Ascending aorta (tissue), 2 donors: ENCODE measurements at places on chromosomes 12 and 14.

DNA sequence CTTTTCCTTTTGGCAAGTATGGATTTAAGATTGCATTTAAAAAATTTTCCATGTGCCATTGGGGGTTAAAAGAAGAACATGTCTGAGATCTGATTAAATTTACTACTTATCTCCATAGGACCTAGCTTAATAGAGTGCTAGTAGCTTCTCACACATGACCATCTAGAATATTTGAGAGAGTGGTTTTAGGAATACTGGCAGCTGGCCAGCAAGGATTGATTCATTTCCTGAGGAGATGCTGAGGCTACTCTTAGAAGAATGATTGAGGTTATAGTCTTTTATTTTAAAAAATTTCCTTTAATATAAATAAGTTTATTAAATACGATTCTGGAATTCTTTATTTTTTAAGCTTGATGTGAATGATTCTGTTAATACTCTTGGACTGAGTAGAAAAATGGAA is 56.2 kb downstream of the MIPOL1 start:
- no peak for DNase-seq

GRCh38 chr14:59679872-59680271 is 103.3 kb upstream of the CCDC175 start:
- DNase-seq = peak; percentile 92

DNA sequence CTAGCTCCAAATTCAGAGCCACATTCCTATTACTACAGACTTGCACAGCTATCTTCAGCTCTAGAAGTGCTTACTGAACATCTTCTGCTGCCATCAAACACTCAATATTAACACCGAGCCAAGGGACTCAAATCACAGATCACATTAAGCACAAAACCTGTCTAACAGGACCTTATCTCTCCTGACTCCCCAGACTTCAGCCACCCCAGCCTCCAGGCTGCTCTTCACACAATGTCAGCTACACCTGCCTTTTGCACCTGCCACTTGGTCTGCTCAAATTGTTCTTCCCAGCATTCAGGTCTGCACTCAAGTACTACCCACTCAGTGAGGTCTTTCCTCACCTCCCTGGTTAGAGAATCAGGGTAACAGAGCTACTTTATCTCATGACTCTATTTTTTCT is 57.1 kb downstream of the GALC start:
- DNase-seq = no peak

DNA sequence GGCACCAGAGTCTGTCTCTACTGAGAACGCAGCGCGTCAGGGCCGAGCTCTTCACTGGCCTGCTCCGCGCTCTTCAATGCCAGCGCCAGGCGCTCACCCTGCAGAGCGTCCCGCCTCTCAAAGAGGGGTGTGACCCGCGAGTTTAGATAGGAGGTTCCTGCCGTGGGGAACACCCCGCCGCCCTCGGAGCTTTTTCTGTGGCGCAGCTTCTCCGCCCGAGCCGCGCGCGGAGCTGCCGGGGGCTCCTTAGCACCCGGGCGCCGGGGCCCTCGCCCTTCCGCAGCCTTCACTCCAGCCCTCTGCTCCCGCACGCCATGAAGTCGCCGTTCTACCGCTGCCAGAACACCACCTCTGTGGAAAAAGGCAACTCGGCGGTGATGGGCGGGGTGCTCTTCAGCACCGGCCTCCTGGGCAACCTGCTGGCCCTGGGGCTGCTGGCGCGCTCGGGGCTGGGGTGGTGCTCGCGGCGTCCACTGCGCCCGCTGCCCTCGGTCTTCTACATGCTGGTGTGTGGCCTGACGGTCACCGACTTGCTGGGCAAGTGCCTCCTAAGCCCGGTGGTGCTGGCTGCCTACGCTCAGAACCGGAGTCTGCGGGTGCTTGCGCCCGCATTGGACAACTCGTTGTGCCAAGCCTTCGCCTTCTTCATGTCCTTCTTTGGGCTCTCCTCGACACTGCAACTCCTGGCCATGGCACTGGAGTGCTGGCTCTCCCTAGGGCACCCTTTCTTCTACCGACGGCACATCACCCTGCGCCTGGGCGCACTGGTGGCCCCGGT is at the start of gene PTGDR:
Gene PTGDR (plus strand): TSS at position 198 of the 778 bp plus-strand sequence. CDS start 117 bp downstream, at position 315.
- DNase-seq = no peak

DNA sequence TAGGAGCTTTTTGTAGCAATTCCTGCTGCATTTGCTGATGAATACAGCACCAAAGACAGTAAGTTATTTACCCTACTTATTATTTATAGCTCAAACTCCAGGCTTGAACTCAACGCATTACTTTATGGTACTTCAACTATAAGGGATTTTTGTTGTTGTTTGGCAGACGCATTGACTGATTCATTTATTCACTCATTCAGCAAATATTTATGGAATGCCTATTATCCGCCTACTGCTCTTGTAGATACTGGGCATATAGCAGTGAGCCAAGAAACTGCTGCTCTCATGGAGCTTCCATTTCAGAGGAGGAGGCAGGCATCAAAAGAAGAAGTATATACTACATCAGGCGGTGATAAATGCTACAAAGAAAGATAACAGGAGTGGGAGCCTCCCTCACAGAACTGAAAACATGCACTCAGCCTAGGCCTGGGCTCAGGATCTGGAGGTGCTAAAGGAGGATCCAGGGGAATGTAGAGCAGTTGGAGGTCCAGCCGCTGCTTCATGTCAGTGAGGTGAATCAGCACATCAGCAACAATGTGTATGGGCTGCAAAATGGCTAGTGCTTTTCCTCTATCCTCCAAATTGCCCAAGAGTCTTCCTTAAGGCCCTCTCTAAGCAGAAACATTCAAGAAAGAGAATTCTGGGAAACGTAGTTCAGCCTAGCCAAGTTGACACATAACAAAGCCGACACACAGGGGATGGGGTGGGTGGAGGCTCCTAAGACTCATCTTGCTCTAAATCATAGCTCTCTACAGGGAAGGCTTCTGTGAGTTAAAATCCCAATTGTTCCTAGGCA is 157.5 kb downstream of the NRXN3 start:
- no peak for DNase-seq

GRCh38 chr12:15201056-15201455 is 20.2 kb downstream of the RERG start:
- DNase-seq = no peak

GRCh38 chr12:28223858-28224257 is 33.6 kb downstream of the CCDC91 start:
- no peak for DNase-seq

DNA sequence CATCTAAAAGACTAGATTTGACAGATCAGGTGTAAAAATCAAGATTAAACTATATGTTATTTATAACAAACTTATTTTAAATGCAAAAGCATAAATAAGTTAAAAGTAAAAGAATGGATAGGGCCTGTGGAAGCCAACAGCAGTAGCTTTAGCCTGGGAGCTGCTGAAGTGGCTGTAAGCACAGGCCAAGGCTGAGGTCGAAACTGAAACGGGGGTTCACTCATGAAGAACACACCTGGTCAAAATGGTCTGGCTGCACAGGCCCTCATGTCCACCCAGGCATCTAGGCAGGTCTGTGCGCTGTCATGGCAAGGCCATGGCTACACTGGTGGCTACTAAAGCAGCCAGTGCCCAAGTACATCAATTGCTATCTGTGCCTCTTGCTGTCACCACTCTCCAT is 23.1 kb downstream of the CATSPERB start:
- DNase-seq = no peak

- DNase-seq = no peak
Observed at GRCh38 chr12:50929831-50930230, 22.5 kb upstream of the HIGD1C start.

- DNase-seq = no peak
Observed at GRCh38 chr14:99925471-99925870, 132.3 kb downstream of the EML1 start.

DNA sequence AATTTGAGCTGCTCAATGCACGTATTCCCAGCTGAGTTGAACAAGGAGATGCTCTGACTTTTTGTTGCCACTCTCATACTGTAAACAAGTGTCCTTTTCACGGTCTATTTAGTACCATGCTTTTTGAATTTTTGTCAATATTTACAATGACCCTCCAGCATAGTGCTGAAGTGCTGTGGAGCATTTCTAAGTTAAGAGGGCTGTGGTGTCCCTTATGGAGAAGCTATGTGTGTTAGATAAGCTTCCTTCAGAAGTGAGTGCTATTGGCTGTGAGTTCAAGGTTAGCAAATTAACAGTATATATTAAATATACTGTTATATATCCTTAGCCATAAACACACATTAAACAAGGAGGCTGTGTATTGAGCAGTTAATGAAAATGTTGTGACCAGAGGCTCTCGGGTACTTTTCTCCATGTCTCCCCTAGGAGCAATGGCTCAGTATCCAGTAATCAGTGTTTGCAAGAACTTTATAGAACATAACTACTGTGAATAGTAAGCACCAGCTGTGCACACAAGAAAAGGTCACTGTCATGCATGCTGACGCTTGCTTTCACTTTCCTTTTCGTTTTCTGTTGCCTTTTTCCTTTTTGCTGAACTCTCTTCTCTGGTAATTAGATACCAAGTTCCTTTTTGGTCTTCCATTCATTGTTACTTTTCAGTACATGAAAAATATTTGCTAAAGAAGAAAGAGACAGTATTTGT is 187.2 kb upstream of the NEDD1 start:
- no peak for DNase-seq

DNA sequence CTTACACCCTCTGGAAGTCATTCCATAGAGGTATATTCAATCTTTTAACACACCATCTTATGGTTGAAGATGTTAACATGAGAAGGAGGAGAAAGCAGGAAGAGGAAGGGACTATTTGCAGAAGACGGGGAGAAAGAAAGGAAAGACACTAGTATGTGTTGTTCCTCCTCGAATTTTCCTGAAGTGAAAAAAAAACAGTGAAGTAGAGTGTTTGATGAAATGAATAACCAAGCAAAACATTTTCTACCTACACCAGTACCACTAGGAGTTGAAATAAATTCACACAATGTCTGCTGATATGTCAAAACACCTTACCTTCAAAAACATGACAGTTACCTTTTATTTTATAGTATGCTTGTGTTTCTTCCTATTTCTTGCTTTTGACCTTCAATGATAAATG is 1.4 kb upstream of the CNOT2 start:
- DNase-seq = no peak

DNA sequence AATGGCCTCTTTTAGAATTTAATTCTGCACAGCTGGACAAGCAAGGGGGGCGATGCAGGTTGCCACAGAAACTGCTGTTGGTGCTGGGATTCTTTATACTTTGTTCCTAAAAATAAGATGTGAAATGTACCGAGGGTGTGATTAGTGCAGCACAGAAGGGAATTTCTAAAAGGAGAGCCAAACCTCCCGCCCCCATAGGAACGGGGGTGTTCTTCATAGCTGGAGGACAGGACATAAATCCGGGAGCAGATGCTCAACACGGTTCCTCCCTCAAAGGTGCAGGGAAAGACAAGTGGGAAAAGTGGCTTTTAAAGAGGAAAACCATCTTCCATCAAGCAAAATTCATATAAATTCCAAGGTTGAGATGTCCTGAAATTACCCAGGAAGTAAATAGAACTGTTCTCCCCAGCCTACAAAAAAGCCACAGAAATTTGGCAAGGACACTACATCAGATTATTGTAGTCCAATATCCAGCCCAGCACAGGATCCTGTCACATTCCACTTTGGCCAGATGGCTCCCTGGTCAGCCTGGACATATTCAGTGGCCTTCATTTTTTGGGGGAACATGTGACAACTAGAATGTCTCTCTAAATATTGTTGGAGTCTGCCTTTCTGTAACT is 51.4 kb upstream of the TMX1 start:
- no peak for DNase-seq

GRCh38 chr14:80587096-80587724 is 354.3 kb downstream of the CEP128 start:
- DNase-seq = no peak

GRCh38 chr14:85010186-85010585 is 519.8 kb upstream of the FLRT2 start:
- DNase-seq = no peak

DNA sequence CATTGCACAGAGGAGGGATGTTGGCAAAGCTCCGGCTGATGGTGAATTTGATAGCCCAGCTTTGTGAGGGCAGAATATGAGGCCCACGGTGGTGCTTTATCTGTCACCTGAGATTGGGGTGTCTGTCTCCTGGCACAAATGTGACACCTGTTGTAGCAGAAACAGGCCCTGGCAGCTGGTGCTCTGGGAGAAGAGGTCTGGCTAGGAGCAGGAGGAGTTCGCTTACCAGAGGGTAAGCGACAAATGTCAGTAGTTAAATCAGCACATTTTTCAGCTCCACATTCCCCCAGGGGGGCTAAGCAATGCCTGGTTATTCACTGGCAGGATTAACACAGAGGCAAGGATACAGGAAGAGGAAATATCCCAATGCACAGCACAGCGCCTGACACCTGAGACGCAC is 71.1 kb downstream of the B4GALNT3 start:
- DNase-seq = no peak

GRCh38 chr14:68655911-68656316 is 137.0 kb downstream of the ZFP36L1 start:
- DNase-seq = peak; percentile 58

DNA sequence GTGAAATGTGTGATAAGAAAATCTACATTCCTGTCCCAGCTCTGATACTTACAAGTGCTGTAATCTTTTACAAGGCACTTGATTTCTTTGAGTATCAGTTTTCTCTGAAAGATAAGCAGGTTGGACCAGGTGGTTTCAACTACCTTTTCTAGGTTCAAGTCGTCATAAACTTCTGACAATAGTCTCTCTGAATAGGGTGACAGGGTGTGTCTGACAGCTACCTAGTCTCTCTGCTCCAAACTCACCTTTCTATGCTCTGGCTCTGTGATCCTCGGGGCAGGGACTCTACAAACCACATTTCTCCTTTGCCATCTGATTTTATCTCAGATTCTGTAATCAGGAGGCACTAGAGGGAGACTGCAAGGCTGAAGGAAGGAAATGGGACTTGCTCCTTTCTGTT is 137.7 kb upstream of the SYT1 start:
- no peak for DNase-seq

DNA sequence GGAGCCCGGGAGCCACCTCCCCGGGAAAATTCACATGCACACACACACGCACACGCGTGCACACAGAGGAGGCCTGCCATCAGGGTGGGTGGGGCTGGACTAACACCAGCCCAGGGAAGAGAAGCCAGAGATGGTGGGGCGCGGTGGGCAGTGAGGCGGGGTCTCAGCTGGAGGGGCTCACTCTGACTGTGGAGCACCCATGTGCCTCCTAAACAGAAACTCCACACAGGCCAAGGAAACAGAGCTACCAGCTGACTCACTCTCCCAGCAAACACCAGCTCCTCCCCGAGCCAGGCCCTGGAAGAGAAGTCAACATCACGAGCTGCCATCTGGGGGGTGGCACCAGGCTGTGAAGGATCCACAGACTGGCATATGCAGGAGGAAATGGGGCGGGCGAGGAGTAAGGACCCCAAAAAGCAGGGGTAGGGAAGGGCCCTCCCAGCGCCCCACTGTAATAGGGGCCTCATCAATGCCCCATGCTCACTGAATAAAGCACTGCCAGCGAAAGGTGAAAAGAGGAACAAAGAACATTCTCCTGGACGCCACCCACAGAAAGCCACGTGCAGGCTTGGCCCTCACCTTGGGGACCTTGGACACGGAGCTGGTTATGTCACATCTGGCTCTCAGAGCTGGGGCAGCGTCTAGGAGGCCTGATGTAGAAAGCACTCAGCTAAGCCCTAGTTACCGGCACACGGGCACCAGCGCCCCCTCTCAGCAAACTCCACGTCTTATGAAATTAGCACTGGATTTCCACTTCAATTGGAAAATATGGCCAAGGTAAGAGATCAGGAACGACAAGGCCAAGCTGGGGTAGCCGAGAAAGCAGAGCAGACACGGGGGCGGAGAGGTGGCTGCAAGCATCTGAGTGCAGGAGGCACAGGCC is 8.4 kb upstream of the INF2 start:
- DNase-seq = peak; percentile 91

GRCh38 chr14:85281921-85282320 is 248.0 kb upstream of the FLRT2 start:
- DNase-seq = no peak
